HepG2 (cell line): ENCODE measurements at places on chromosomes 2 and 18. TPM values are rescaled to one million over a fixed set of nuclear protein-coding genes. Genes with fewer than 3 reads are reported as not detected.

DNA sequence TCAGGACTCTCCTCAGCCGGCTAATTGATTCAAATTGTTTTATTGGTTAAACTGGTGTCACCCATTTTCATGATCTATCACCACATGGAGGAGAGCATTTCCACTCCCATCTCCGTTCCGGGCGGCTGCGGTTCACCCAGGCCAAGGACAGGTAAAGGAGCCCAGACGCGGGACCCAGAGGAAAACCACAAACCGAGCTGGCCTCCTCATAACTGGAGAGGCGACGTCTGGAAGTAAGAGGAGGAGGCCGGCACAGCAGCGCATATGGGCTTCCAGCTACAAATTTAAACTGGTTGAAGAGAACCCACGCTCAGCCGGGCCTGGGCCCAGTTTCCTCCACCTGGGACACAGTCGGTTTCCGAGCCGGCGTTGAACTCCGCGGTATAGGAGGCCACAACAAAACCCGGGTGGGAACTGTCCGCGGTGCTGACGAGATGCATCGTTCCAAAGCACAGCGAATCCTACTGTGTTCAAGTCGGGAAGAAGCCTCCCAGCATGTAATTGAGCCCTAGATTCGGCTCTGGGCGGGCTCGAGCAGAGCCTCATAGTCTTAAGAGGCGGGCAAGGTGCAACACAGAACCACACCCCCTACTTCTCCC lies 3.0 kb upstream of the SKOR2 start:
- peak; percentile 18 for DNase-seq

GRCh38 chr2:1848599-1848995 lies 104.3 kb upstream of the PXDN start:
- no peak for DNase-seq

- no peak for DNase-seq
Measured at GRCh38 chr18:10343778-10344177, 110.7 kb upstream of the APCDD1 start.

DNA sequence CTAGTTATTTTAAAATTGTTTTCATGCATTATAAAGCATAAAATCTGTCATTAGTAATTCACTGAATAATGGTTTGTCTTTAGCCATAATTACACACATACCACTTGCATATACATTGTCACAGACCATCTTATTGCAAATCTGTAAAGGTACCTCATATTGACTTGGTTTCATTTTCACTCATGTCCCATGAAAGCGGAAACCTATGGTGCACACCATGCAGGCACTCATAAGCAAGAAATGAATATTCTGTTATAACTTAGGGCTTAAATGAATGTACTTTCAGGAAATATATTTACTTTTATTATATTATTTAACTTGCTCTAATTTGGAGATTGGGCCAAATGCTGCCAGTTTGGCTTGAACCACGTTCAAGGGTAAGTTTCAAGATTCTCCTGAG lies 29.2 kb upstream of the STK17B start:
- DNase-seq: no peak

BMP10 gene
- total RNA-seq: not detected in 2 replicates

AMER3 gene
- total RNA-seq: not detected in 2 replicates

FOXD4L1 gene
- total RNA-seq: 0.14 and 0.29 TPM in 2 replicates

- no peak for DNase-seq
Measured at GRCh38 chr18:3055186-3055728, 42.3 kb upstream of the LPIN2 start.

SLC8A1 gene
- total RNA-seq: not detected in 2 replicates

GRCh38 chr2:29627279-29627711 lies 294.1 kb downstream of the ALK start:
- no peak for DNase-seq

- DNase-seq: no peak
Measured at GRCh38 chr2:225771701-225772100, 372.2 kb downstream of the NYAP2 start.

- peak; percentile 82 for DNase-seq
Measured at GRCh38 chr2:138942466-138942865, 162.3 kb upstream of the NXPH2 start.

GRCh38 chr2:215657844-215658243 lies 222.0 kb upstream of the FN1 start:
- no peak for DNase-seq

DNA sequence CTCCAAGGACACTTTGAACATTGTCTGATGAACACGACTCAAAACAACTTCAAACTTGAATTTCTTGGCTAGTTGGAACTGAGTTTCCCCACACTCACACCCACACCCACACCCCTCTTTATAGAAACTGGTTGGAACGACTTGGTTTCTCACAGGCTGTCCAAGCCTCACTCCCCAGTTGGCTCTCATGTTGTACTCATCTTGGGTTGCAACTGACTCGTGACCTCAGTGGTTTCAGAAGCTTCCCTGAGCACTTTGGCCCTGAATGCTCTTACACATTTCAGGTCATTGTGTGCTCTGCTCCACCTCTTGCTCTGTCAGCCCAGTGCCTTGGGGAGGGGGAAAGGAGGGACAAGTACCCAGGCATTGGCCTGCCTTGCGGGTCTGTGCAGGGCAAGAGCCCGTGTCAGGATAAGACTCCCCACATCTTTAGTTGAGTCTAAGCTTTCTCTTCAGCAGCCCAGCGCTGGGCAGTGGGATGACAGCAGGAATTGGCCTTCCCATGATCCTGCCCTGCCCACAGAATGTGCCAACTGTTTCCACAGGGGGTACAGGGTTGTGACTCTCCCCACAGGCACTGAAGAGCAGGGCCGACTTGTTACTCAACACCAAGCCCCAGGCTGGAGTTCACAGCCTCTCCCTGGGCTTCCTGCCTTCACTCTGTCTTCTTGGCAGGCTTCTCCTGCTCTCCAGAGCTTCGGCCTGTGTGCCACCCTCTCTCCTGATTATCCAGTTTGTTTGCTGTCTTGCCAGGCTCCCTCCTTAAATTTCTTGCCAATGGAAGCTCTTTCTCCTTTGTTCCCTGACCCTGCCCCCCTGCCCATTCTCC lies 104.6 kb downstream of the RTN4 start:
- DNase-seq: peak; percentile 45

CREG2 gene
- total RNA-seq: 0.18 TPM in 1 of 2 replicates, not detected in the other

GRCh38 chr2:71156573-71156972 lies 26.1 kb downstream of the MPHOSPH10 start:
- DNase-seq: no peak

DNA sequence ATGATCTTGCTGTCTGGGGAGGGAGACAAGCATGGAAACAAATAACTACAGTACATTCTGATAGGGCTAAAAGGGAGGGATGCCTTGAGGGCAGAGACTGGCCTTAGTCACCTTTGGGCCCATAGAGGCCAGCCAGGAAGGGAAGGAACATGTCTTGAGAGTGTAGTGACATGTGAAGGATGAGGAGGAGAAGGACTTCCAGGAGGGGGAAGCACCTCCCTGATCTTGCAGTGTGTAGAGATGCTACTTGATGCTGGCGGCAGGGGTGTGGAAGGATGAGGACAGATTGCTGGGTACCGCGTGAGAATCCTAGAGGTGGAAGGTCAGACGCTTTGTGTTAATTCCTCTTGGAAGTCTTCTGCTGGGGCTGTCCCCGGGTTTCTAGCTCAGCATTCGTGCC lies 13.1 kb downstream of the TET3 start:
- no peak for DNase-seq

DNA sequence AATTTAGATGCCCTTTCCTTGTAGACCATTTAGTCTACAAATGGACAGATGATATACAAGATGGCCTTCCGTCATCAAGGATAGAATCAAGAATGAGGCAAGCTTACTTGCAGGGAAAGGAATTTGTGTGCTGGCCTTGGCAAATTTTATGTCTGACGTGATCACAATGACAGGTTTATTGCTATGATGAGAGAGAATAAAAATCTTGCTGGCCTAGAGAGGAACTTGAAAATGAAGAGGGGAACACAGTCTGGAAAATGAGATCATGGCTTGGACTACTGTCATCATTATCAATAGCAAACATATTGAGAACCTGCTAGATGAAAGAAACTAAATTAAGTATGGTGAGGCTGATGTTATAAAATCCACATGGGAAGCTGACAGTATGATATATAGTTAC lies 66.0 kb downstream of the CSRNP3 start:
- no peak for DNase-seq

DNA sequence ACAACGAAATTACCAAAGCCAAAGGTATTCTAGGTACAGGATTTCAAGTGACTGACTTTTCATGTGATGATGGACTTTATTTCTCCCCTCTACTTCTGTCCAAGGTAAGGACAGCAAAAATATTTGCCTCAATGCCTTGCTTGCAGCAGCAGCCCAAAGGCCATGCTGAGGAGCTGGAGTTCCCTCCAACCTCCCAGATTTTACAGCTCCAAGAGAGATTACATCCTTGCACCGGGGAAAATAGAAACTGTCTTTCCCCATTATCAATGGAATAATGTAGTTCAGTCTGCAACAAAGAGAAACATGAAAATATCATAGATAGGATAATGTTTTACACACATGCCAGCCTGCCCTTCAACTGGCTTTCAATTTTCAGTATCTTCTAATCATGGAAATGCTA lies 13.5 kb downstream of the HSPD1 start:
- no peak for DNase-seq

SLC11A1 gene
- 0.21 and 0.33 TPM in 2 replicates for total RNA-seq
